ENCODE measurements at places on chromosomes 3 and 15.

- no peaks in the 10 kb centered on the region for H3K4me1 ChIP-seq
- no peak for DNase-seq
- H3K27me3 ChIP-seq, result no peaks in the 10 kb centered on the region
- H3K4me3 ChIP-seq, result no peak overlapping the region
- H3K27ac ChIP-seq, result no peak overlapping the region
Measured at GRCh38 chr15:45790325-45790943, 155.6 kb downstream of the SQOR start.

- H3K27me3 ChIP-seq, result no peaks in the 10 kb centered on the region
- no peak overlapping the region for H3K27ac ChIP-seq
- no peaks in the 10 kb centered on the region for H3K36me3 ChIP-seq
Measured at GRCh38 chr3:16897254-16897926, 12.6 kb downstream of the PLCL2 start.

DNA sequence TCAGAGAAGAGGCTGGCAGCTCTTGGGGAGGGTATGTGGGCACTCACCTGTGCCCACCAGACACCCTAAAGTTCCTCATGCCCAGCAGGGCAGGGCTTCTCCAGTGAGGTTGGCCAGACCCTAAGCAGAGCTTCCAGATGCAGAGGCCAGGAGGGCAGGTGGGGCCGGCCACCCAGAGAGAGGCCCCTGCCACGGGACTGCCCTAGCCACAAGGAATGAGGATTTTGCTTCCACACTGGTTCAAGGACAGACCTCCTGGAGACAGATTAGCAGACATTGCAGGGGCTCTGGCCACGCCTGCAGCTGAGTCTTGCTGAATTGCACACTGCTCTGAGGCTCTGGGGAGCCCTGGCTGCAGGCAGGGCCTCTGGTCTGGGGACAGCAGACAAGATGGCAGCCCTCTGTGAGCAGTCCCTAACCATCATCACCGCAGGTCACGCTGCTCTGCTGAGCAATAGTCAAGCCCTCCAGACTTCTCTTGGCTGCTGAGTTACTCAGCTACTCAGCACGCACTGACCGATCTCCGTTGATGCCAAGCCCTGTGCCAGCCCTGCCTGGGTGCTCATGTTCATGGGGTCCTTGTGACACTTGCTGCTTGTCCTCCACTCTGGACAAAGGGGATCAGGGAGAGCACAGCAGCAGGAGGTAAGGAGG lies 117.4 kb upstream of the ABHD17C start:
- H3K36me3 ChIP-seq, result peaks cover 22% of the 10 kb centered on the region
- no peaks in the 10 kb centered on the region for H3K4me1 ChIP-seq
- H3K4me3 ChIP-seq, result no peak overlapping the region
- H3K27ac ChIP-seq, result no peak overlapping the region
- no peaks in the 10 kb centered on the region for H3K27me3 ChIP-seq

DNA sequence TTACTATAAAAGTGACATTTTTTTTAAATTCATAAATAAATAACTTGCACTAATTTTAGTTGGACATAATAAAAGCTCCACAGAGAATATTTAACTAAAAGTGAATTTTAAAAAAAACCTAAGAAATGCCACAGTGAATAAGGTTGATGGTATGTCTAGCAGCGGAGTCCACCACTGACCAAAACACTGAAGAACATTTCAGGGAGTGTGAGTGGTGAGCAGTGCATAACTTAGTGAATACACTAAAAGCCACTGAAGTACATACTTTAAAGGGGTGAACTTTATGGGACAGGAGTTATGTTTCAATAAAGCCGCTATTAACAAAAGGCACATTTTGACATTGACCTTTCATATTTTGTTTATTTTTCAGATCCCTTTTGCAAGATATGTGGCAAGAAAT lies 32.3 kb downstream of the SRP14 start:
- no peaks in the 10 kb centered on the region for H3K4me1 ChIP-seq
- H3K36me3 ChIP-seq, result peaks cover 17% of the 10 kb centered on the region
- DNase-seq, result peak; percentile 75
- no peak overlapping the region for H3K4me3 ChIP-seq

- no peaks in the 10 kb centered on the region for H3K27me3 ChIP-seq
- no peak overlapping the region for H3K4me3 ChIP-seq
- no peaks in the 10 kb centered on the region for H3K36me3 ChIP-seq
- peak overlapping the region; percentile 71 for H3K27ac ChIP-seq
Measured at GRCh38 chr15:71083349-71083748, 31.9 kb upstream of the THSD4 start.

GRCh38 chr3:49738067-49738713 lies 14.4 kb upstream of the GMPPB start:
- H3K4me3 ChIP-seq, result no peak overlapping the region
- H3K27ac ChIP-seq, result no peak overlapping the region
- no peaks in the 10 kb centered on the region for H3K27me3 ChIP-seq
- DNase-seq, result no peak

DNA sequence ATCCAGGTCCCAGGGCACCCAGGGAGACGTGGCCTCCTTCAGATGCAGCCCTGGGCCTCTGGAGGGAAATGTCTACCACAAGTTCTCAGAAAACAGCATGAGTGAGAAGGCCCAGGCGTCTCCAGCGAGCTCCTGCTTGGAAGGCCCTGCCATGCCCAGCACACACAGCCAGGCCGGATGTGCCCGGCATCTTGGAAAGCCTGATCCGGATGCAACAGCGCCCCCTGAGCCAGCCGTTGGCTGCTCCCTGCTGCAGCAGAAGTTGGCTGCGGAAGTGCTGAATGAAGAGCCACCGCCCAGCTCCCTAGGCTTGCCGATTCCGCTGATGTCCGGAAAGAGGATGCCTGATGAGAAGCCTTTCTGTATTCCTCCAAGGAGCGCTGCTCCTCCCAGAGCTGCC lies 856 bp downstream of the NPAP1 start:
- no peaks in the 10 kb centered on the region for H3K27me3 ChIP-seq
- H3K36me3 ChIP-seq, result no peaks in the 10 kb centered on the region
- H3K4me3 ChIP-seq, result no peak overlapping the region
- DNase-seq, result no peak

- H3K4me3 ChIP-seq, result no peak overlapping the region
- H3K36me3 ChIP-seq, result no peaks in the 10 kb centered on the region
- no peaks in the 10 kb centered on the region for H3K4me1 ChIP-seq
- no peak for DNase-seq
Measured at GRCh38 chr3:25836579-25836978, 46.7 kb downstream of the OXSM start.

- no peak for DNase-seq
- H3K4me3 ChIP-seq, result no peak overlapping the region
- H3K27ac ChIP-seq, result no peak overlapping the region
- no peaks in the 10 kb centered on the region for H3K4me1 ChIP-seq
Measured at GRCh38 chr3:123859177-123859576, 25.0 kb downstream of the MYLK start.

GRCh38 chr15:25727116-25727515 lies 136.0 kb downstream of the ATP10A start:
- H3K4me1 ChIP-seq, result no peaks in the 10 kb centered on the region
- no peaks in the 10 kb centered on the region for H3K27me3 ChIP-seq
- no peak for DNase-seq
- no peak overlapping the region for H3K4me3 ChIP-seq

GRCh38 chr3:114745322-114746240 lies 401.5 kb downstream of the ZBTB20 start:
- H3K27me3 ChIP-seq, result no peaks in the 10 kb centered on the region
- H3K4me1 ChIP-seq, result no peaks in the 10 kb centered on the region
- no peak overlapping the region for H3K4me3 ChIP-seq
- H3K36me3 ChIP-seq, result no peaks in the 10 kb centered on the region
- peak; percentile 47 for DNase-seq
- H3K27ac ChIP-seq, result peak overlapping the region; percentile 77

GRCh38 chr3:37229291-37229690 lies 54.9 kb upstream of the LRRFIP2 start:
- H3K4me1 ChIP-seq, result no peaks in the 10 kb centered on the region
- no peak overlapping the region for H3K4me3 ChIP-seq
- H3K27ac ChIP-seq, result no peak overlapping the region
- DNase-seq, result no peak
- H3K27me3 ChIP-seq, result peaks cover 7% of the 10 kb centered on the region

DNA sequence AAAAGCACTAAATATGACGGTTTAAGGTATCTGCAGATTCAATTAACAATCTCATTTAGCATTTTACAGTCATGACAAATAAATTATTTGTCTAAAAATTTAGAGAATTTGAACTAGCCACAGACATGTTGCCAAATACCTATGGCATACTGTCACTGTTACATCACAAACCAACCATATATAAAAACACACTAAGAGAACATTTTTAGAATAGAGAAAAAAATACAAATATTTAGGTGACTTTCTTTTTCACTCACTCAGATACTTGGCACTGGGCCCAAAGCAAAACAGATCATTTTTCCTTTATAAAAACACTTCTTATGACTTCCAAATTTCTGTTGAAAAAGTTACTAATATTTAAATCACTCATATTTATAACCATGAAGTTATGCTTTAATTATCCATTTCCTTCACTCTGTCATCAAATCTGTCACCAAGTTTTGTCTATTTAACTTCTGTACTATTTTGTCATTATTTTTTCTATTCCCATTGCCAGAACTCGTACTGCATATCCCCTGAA lies 644.7 kb downstream of the OTOL1 start:
- no peak overlapping the region for H3K27ac ChIP-seq
- DNase-seq, result peak; percentile 78
- H3K36me3 ChIP-seq, result no peaks in the 10 kb centered on the region
- H3K27me3 ChIP-seq, result no peaks in the 10 kb centered on the region

- H3K36me3 ChIP-seq, result no peaks in the 10 kb centered on the region
- H3K27me3 ChIP-seq, result no peaks in the 10 kb centered on the region
- H3K4me1 ChIP-seq, result peaks cover 14% of the 10 kb centered on the region
- DNase-seq, result peak; percentile 70
- H3K4me3 ChIP-seq, result peak overlapping the region; percentile 68
- no peak overlapping the region for H3K27ac ChIP-seq
Measured at GRCh38 chr3:41202834-41203345, 3.6 kb downstream of the CTNNB1 start.

- DNase-seq, result peak; percentile 27
- peaks cover 6% of the 10 kb centered on the region for H3K4me1 ChIP-seq
- H3K36me3 ChIP-seq, result no peaks in the 10 kb centered on the region
Measured at GRCh38 chr3:72306800-72307341, 521.9 kb upstream of the PROK2 start.

DNA sequence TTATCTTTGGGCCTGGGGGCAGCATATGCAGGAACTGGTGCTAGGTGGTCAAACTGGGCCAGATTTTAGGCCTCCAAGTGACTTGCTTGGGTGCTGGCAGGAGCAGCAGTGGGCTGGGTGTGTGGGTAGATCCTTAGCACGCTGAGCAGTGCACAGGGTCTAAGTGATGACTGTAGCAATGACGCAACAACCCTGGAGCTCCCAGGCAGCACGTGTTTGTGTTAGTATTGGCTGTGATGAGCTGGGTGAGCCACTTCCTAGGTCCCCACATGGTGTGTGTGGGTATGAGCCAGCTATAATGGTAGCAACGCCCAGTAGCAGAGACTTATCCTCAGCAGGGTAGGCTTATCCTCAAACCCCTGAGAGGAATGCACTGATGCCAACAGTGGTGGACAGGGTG lies 570.6 kb upstream of the ROBO1 start:
- no peak overlapping the region for H3K27ac ChIP-seq
- H3K27me3 ChIP-seq, result no peaks in the 10 kb centered on the region
- no peaks in the 10 kb centered on the region for H3K36me3 ChIP-seq
- peak; percentile 20 for DNase-seq
- no peaks in the 10 kb centered on the region for H3K4me1 ChIP-seq

- no peak overlapping the region for H3K27ac ChIP-seq
- no peak for DNase-seq
- H3K27me3 ChIP-seq, result no peaks in the 10 kb centered on the region
- no peaks in the 10 kb centered on the region for H3K36me3 ChIP-seq
- no peaks in the 10 kb centered on the region for H3K4me1 ChIP-seq
- no peak overlapping the region for H3K4me3 ChIP-seq
Measured at GRCh38 chr3:126721246-126721645, 17.2 kb downstream of the CHCHD6 start.

DNA sequence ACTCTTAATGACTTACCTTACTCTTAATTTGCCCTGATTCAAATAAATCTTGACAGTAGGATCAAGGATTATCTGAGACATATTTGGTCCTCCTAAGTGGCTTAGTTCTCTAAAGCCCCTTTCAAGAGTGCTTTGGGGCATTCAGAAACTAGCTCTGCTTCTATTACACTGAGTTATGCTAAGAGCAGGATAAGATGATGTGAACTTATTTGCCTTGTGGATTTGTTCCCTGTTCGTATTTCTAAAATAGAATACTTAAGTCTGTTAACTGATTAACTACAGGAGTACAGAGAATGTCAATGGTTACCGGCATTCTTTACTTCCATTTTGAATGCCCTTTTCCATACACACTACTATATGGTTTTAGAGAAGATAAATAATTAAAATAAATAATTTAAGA lies 14.8 kb upstream of the FRMD4B start:
- no peak overlapping the region for H3K27ac ChIP-seq
- no peaks in the 10 kb centered on the region for H3K27me3 ChIP-seq
- no peaks in the 10 kb centered on the region for H3K36me3 ChIP-seq
- no peak overlapping the region for H3K4me3 ChIP-seq

DNA sequence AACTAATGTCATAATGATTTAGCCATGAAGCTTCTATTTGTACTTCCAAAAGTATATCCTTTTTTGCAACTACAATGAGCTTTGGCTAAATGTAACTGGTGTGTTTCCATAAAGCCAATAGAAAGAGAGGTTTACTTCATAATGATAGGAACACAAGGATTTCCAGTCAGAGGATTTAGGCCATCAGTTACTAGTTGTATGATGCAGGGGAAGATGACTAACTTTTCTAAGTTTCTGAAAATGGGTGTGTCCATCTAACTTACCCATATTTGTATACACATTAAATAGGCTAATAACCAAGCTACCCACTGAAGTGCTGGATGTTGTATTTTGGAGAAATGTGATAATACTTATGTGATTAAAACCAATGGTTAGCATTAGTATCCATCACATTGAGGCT lies 55.7 kb downstream of the SLC4A7 start:
- no peak for DNase-seq
- no peaks in the 10 kb centered on the region for H3K27me3 ChIP-seq
- H3K4me3 ChIP-seq, result no peak overlapping the region
- H3K4me1 ChIP-seq, result peaks cover 12% of the 10 kb centered on the region

GRCh38 chr3:195007766-195008165 lies 263.2 kb downstream of the XXYLT1 start:
- H3K4me3 ChIP-seq, result no peak overlapping the region
- no peak for DNase-seq
- H3K27me3 ChIP-seq, result peaks cover 13% of the 10 kb centered on the region
- no peaks in the 10 kb centered on the region for H3K36me3 ChIP-seq
- no peaks in the 10 kb centered on the region for H3K4me1 ChIP-seq

All from fibroblast of lung (primary cell).